Spleen (tissue), 13 donors: ENCODE measurements at places on chromosomes 2 and 18.

DNA sequence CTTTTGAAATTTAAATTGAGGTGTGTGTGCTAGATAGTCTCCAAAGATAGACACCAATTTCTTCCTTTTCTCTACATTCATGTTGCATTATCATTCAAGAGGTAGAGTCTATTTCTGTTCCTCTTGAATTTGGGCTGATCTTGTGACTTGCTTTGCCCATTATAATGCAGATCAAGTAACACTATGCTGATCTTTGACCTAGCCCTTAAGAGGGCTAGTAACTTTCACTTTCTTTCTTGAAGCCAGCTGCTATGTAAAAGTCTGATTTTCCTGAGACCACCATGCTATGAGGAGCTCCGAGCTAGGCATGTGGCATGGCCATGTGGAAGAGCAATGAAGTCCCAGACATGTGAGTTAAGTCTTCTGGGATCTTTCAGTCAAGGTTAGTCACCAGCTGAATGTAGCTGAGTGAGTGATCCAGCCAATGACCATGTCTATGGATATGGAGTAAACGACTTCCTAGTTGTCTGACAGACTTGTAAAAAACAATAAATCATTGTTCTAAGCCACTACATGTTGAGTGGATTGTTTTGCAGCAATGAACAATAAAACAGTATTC is 189.4 kb upstream of the CWC22 start:
- DNase-seq: no peak
- H3K36me3 ChIP-seq: no peaks in the 10 kb centered on the region
- no peaks in the 10 kb centered on the region for H3K27me3 ChIP-seq

GRCh38 chr18:13583576-13584550 is 142.5 kb downstream of the FAM210A start:
- no peak for DNase-seq
- H3K27ac ChIP-seq: no peak overlapping the region
- no peak overlapping the region for H3K4me3 ChIP-seq
- peaks cover 61% of the 10 kb centered on the region for H3K4me1 ChIP-seq
- no peaks in the 10 kb centered on the region for H3K27me3 ChIP-seq
- no peaks in the 10 kb centered on the region for H3K36me3 ChIP-seq

GRCh38 chr18:7301094-7301493 is 70.2 kb downstream of the LRRC30 start:
- H3K4me3 ChIP-seq: no peak overlapping the region
- H3K4me1 ChIP-seq: no peaks in the 10 kb centered on the region
- no peaks in the 10 kb centered on the region for H3K36me3 ChIP-seq
- H3K27ac ChIP-seq: no peak overlapping the region
- no peak for DNase-seq

DNA sequence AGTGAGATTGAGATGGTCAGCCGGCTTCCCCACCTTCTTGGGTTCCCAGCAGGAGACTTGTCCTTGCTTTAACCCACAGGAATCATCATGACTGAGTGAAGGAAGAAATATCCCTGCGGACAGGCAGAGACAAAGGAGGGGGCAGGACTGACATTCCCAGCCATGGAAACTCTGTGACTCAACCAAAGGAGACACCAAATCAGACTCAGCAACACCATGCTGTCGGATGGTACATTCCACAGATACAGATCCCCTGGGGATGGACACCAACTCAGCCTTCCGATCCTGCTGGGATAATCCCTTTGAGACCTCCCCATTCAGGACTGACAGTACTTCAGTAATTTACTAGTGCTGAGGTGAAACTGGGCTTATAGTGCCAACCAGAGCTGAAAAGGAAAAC is 518.3 kb downstream of the XIRP2 start:
- no peaks in the 10 kb centered on the region for H3K27me3 ChIP-seq
- no peak overlapping the region for H3K27ac ChIP-seq
- no peak overlapping the region for H3K4me3 ChIP-seq
- H3K36me3 ChIP-seq: no peaks in the 10 kb centered on the region
- no peaks in the 10 kb centered on the region for H3K4me1 ChIP-seq

- no peaks in the 10 kb centered on the region for H3K4me1 ChIP-seq
- H3K36me3 ChIP-seq: no peaks in the 10 kb centered on the region
- H3K27me3 ChIP-seq: no peaks in the 10 kb centered on the region
Measured at GRCh38 chr18:33210575-33211189, 229.8 kb downstream of the CCDC178 start.

DNA sequence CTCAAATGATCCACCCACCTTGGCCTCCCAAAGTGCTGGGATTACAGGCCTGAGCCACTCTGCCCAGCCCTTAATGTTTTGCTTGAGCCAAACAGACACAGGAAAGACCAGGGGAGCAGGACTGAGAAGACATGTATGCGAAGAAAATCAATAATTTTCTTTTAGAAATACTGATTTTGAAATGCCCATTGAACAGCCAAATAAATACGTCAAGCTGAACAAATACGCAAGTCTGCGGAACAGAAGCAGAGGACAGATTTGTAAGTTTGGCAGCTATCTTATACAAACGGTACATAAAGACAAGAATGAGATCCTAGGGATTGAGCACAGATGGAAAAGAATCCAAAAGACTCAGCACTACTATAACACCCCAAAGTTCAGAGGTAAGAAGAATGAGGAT is 20.8 kb downstream of the SF3B1 start:
- H3K4me3 ChIP-seq: no peak overlapping the region
- H3K27ac ChIP-seq: no peak overlapping the region
- peaks cover 100% of the 10 kb centered on the region for H3K36me3 ChIP-seq
- DNase-seq: no peak

DNA sequence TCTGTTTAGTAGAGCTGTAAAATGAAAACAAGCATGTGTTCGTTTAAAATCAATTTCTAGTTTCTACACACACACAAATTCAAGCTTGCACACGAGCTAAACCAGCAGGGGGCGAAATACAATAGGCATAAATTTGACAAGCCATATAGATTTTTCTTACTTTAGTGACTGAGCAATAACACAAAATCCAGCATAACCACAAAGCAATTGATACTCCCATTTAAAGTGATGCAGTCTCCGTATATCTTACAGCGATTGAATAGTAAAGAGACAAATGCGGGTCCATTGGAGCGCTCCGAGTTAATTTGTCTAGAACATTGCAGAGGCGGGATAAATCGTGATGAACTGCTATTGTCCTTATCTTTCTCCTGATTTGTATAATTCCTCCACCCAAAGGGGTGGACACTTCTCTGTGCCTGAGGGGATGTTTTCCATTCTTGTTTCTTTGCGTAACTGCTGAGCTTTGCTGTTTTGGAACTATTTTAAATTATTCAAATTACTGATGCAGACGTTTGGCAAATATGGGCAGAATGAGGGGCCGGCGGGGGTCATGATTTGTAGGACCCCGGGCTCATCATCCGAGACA is 1.2 kb upstream of the AFTPH start:
- no peaks in the 10 kb centered on the region for H3K36me3 ChIP-seq
- DNase-seq: no peak
- peak overlapping the region; percentile 99 for H3K27ac ChIP-seq
- H3K4me3 ChIP-seq: peak overlapping the region; percentile 81
- H3K4me1 ChIP-seq: peaks cover 44% of the 10 kb centered on the region

- no peak overlapping the region for H3K4me3 ChIP-seq
- no peaks in the 10 kb centered on the region for H3K36me3 ChIP-seq
- H3K27me3 ChIP-seq: no peaks in the 10 kb centered on the region
- no peaks in the 10 kb centered on the region for H3K4me1 ChIP-seq
- no peak overlapping the region for H3K27ac ChIP-seq
Measured at GRCh38 chr2:212904646-212905045, 246.8 kb downstream of the IKZF2 start.

DNA sequence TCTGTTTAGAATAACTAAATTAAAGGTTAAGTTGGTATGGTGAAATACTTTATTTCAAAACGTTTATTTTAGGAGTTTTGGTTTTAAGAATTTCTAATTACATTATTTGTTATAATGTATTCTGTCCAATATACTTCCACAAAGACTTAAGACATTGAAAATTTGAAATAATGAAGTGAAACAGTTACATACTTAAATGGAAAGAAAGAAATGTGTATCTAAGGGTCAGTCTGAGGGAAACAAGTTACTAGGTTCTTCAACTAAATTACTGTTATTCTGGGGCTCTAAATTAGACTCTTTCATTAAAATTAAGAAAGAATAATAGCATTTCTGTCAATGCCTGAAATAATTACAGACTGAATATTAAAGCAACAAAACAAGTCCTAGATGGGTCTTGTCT is 7.7 kb downstream of the HTR2B start:
- no peaks in the 10 kb centered on the region for H3K27me3 ChIP-seq
- H3K36me3 ChIP-seq: peaks cover 17% of the 10 kb centered on the region
- DNase-seq: no peak
- H3K4me3 ChIP-seq: no peak overlapping the region
- H3K4me1 ChIP-seq: no peaks in the 10 kb centered on the region
- H3K27ac ChIP-seq: no peak overlapping the region

GRCh38 chr2:30666266-30666874 is 140.9 kb downstream of the CAPN13 start:
- H3K27me3 ChIP-seq: no peaks in the 10 kb centered on the region
- no peak overlapping the region for H3K27ac ChIP-seq
- H3K4me1 ChIP-seq: no peaks in the 10 kb centered on the region
- DNase-seq: no peak
- H3K36me3 ChIP-seq: no peaks in the 10 kb centered on the region

GRCh38 chr18:5237083-5237722 is 40.1 kb upstream of the AKAIN1 start:
- H3K4me1 ChIP-seq: peaks cover 17% of the 10 kb centered on the region
- H3K4me3 ChIP-seq: peak overlapping the region; percentile 77
- H3K27ac ChIP-seq: peak overlapping the region; percentile 96
- H3K36me3 ChIP-seq: peaks cover 18% of the 10 kb centered on the region
- no peaks in the 10 kb centered on the region for H3K27me3 ChIP-seq

DNA sequence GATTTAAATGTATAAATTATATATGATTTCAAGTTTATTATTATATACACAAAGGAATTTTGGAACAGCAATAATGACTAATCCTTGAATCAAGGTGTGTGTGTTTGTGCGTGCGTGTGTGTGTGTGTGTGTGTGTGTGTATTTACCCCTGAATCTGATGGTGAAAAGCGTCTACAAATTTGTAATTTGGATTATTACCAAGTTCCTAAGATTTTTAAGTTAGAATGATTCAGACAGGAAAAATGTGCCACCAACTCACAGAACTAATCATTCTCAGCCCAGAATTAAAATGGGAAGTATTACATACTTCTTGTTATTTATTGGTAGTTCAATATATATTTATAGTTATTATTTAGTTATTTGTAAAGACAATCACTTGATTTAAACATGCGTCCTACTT is 12.3 kb downstream of the CALCRL start:
- no peaks in the 10 kb centered on the region for H3K27me3 ChIP-seq
- H3K27ac ChIP-seq: no peak overlapping the region
- DNase-seq: no peak

- no peak for DNase-seq
- no peak overlapping the region for H3K4me3 ChIP-seq
- peaks cover 9% of the 10 kb centered on the region for H3K36me3 ChIP-seq
- no peaks in the 10 kb centered on the region for H3K4me1 ChIP-seq
Measured at GRCh38 chr2:37287966-37288365, 36.7 kb downstream of the PRKD3 start.

DNA sequence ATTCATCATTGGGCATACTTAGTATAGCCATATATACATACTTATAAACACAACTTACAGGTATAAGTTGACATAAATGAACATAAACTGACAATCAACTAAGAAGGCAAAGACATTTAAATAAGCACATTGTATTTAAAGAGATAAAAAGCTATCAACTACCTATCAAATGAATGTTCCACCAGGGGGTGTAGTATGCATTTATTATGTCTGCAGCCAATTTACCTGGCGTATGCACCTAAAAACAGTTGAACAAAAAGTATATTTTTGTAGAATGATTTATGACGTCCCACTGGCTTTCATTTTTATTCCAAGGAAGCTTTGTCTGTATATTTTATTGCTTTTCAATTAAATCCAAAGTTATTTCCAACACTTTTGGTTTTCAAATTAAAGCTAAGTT is 323.5 kb downstream of the AFF3 start:
- H3K27ac ChIP-seq: no peak overlapping the region
- no peaks in the 10 kb centered on the region for H3K27me3 ChIP-seq
- H3K4me3 ChIP-seq: no peak overlapping the region
- H3K36me3 ChIP-seq: no peaks in the 10 kb centered on the region
- DNase-seq: no peak

- no peaks in the 10 kb centered on the region for H3K27me3 ChIP-seq
- peaks cover 100% of the 10 kb centered on the region for H3K4me1 ChIP-seq
- H3K36me3 ChIP-seq: no peaks in the 10 kb centered on the region
- H3K4me3 ChIP-seq: no peak overlapping the region
- H3K27ac ChIP-seq: peak overlapping the region; percentile 71
- peak; percentile 22 for DNase-seq
Measured at GRCh38 chr2:98468621-98469236, 24.1 kb downstream of the INPP4A start.

DNA sequence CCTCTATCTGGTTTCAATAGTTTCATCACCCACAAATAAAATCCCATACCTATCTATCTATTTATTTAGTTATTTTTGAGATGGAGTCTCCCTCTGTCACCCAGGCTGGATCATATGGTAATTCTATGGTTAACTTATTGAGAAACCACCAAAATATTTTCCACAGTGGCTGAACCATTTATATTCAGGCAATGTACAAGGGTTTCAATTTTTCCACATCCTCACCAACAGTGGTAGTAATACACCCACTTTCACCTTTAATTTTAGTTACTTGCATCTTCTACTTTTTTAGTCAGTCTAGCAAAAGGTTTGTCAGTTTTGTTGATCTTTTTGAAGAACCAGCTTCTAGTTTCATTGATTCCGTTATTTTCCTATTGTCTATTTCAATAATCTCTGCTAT is 46.1 kb upstream of the PHLPP1 start:
- no peak for DNase-seq
- no peaks in the 10 kb centered on the region for H3K36me3 ChIP-seq
- H3K27ac ChIP-seq: no peak overlapping the region
- no peak overlapping the region for H3K4me3 ChIP-seq

DNA sequence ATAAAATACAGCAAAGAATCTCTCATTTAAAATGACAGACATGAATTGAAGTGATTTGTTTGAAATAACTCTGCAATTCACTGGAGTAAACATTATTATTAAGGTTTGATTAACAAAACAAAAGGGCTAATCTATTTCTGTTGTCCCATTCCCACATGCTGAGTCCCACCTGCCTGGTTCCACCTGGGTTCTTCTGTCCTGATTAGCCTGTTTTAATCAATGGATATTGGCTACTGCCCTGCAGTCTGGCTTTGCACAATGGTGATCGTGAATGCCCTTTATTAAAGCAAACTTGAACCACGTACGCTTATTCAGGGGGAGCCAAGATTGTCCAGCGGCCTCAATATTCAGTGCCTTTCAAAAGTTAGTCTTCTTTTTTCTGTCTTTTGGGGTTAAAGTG is 72.8 kb upstream of the CDH19 start:
- no peaks in the 10 kb centered on the region for H3K27me3 ChIP-seq
- H3K27ac ChIP-seq: no peak overlapping the region
- H3K4me1 ChIP-seq: no peaks in the 10 kb centered on the region
- DNase-seq: no peak
- H3K4me3 ChIP-seq: no peak overlapping the region
- no peaks in the 10 kb centered on the region for H3K36me3 ChIP-seq

DNA sequence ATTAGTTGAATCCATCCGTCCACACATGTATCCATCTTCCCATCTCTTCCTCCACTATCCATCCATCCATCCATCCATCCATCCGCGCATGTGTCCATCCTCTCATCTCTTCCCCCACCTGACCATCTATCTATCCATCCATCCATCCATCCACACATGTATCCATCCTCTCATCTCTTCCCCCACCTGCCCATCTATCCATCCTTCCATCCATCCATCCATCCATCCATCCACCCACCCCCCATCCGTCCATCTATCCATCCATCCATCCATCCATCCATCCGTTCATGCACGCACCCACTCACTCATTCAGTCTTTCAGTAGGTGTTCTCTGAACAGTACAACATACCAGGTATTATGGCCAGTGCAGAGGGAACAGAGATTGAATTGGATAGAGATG is 18.9 kb upstream of the GREB1 start:
- no peak overlapping the region for H3K4me3 ChIP-seq
- no peaks in the 10 kb centered on the region for H3K27me3 ChIP-seq
- H3K4me1 ChIP-seq: no peaks in the 10 kb centered on the region
